Aorta (tissue), 5 donors: ENCODE measurements at places on chromosomes 6 and 20. TPM values are rescaled to one million over a fixed set of nuclear protein-coding genes. Genes with fewer than 3 reads are reported as not detected.

NAPB gene
- 10.6 TPM for total RNA-seq

SLC12A5 gene
- total RNA-seq: 2.4 TPM

MYB gene
- total RNA-seq: 0.87 TPM

DDO gene
- 1.3 TPM for total RNA-seq

- peaks cover 7% of the 10 kb centered on the region for H3K4me1 ChIP-seq
- H3K36me3 ChIP-seq: no peaks in the 10 kb centered on the region
- no peak overlapping the region for H3K27ac ChIP-seq
- H3K27me3 ChIP-seq: no peaks in the 10 kb centered on the region
These were observed 38.1 kb downstream of the CDS2 start for GRCh38 chr20:5164645-5165625.

DNA sequence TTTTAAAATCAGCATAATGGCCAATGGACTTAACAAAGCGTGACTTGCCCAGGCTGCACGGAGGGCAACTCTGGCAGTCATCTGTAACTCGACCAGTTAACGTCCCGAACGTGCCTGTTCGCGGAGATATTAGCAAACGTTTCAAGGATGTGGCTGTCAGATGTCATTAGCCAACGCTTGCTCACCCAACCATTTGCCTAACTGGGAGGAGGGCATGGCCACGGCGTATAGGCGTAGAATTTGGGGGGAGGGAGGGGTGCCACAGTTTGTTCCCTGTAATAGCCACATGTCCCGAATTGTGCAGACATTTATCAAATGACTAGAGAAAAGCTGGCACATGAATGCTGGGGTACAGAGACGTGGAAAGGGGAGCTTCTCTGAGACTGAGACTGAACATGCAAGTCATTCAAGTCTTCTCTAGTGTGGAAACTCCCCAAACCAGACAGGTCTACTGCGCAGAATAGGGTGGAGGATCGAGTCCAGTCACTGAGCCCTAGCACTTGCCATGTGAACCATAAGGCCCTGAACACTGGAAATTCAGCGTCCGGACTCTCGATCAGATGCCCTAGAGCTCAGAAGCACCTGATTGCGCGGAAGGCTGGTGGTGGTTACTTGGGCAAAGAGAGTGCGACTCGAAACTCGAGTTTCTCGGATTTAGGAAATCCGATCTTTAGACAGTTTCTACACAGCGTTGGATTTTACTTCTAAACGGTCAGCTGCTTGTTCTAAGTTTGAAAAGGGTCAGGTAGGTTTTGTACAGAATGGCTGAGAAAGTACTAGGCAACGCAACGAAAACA, 32.6 kb downstream of the TFAP2B start:
- no peaks in the 10 kb centered on the region for H3K36me3 ChIP-seq
- no peak overlapping the region for H3K27ac ChIP-seq
- no peaks in the 10 kb centered on the region for H3K27me3 ChIP-seq

DNA sequence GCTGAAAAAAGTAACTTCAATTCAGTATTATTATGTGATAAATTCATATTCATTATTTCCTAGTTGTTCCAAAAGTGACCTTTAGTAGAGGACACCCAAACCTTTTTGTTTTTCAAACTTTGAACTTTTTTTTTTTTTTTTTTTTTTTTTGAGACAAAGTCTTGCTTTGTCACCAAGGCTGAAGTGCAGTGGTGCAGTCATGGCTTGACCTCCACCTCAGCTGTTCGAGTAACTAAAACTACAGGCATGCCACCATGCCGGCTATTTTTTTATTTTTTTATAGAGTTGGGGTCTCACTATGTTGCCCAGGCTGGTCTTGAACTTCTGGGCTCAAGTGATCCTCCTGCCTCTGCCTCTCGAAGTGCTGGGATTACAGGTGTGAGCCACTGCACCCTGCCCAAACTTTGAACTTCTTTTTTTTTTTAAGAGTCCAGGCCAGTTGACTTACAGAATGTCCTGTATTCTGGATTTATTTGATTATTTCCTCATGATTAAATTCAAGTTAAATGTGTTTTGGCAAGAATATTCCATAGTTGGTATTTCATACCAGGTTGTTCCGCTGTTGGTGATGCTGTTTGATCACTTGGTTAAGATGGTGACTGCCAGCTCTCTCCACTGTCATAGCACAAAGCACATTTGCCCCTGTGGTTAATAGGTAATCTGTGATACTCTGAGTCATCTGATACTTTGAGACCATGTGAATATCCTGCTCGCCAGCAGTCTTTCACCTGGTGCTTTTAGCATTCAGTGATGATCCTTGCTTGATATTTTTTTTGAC, 48.0 kb downstream of the VAPB start:
- no peaks in the 10 kb centered on the region for H3K27me3 ChIP-seq
- H3K27ac ChIP-seq: no peak overlapping the region
- peaks cover 3% of the 10 kb centered on the region for H3K36me3 ChIP-seq
- H3K4me3 ChIP-seq: no peak overlapping the region
- no peak for DNase-seq

GRCh38 chr6:30664994-30665767, 7.6 kb downstream of the DHX16 start:
- peaks cover 11% of the 10 kb centered on the region for H3K36me3 ChIP-seq
- H3K4me3 ChIP-seq: no peak overlapping the region
- DNase-seq: no peak
- no peak overlapping the region for H3K27ac ChIP-seq
- no peaks in the 10 kb centered on the region for H3K4me1 ChIP-seq

- H3K4me3 ChIP-seq: no peak overlapping the region
- DNase-seq: no peak
- H3K36me3 ChIP-seq: no peaks in the 10 kb centered on the region
- no peaks in the 10 kb centered on the region for H3K4me1 ChIP-seq
- no peak overlapping the region for H3K27ac ChIP-seq
- H3K27me3 ChIP-seq: peaks cover 1% of the 10 kb centered on the region
These were observed 59.9 kb downstream of the GMDS start for GRCh38 chr6:2185466-2185865.
